ENCODE measurements at places on chromosomes 1 and 21.

GRCh38 chr1:155261493-155261851 is 688 bp downstream of the SCAMP3 start:
- DNase-seq, result no peak

GRCh38 chr1:10319750-10320149 is 79.1 kb upstream of the PGD start:
- no peak for DNase-seq

- no peak for DNase-seq
Observed at GRCh38 chr1:102875756-102876155, 232.6 kb downstream of the COL11A1 start.

- DNase-seq, result no peak
Observed at GRCh38 chr21:42807938-42808613, 71.3 kb downstream of the WDR4 start.

DNA sequence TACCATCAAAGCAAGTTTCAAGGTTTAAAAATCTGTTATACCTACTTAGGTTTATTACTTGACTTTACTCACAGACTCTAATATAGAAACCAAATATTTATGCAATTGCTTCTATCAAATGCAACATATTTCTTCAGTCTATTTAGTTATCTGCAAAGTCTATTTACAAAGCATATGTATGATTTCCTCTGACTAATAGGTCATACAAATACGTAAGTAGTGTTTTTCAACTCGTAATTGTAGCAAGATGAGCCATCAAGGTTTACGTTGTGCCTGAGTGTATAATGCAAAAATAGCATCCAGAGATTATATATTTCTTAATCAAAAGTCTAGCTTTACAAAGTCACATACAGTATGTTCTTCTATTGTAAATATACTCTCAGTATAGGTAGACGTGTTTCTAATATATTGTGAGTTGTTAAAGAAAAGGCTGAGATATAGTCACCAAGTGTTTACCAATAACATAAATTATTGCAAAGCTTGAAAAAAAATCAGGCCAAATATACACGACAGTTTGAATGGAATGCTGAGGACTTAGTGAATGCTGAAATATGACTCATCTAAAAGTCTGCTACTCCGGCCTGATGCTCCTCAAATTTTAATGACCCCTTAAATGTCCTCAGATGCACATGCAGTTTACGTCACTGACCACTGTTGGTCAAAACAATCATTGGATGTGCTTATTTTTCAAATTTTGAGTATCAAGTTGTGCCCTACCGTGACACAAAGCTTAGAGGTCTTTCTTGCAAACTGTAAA is 48.4 kb downstream of the ADAMTS5 start:
- peak; percentile 26 for DNase-seq

All from AG04450 (cell line).